AML-193 (cell line): ENCODE measurements at places on chromosomes 2 and 18.

- DNase-seq: peak; percentile 0
Observed at GRCh38 chr18:7038330-7038851, 79.2 kb downstream of the LAMA1 start.

- DNase-seq: no peak
Observed at GRCh38 chr2:221572821-221573429, 821 bp upstream of the EPHA4 start.

DNA sequence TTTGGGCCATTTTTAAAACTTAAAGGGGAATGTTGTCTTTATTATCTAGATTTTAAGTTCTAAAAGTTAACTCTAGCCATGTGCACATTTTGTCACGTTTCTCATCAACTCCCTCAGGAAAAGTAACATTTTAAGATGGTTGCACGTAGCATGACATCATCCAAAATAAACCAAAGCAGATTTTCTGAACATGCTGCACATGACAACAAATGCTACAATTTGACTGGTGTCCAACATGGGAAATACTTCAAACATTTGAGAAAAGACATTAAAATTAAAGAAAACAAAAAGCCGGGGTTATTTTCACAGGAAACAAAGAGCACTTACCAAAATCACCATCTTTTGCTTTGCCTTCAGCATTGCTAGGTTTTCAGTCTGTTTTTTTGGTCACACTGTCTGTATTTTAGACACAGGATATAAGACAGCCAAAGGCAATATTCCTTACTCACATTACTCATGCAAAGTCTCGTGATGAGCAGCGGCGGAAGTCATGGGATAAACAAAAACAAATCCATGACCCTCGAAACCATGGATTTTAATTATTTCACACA lies 51.3 kb upstream of the RND3 start:
- DNase-seq: no peak

DNA sequence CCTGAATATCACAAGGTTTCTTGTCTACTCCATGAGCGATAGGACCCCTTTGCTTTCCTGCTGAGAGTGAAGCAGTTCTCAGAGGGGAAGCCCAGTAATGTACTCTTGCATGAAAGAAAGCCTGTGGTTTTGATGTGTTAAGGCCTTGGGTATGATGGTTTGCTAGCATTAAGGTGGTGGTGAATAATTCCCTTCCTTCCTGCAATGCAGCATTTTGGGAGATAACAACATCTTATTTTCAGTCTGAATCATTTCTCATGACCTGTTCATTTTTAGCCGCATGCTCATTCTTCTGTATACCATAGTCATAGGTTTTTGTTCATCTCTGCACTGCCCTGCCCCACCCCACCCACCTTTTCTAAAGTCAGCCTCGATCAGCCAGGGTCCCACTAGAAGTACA lies 66.2 kb downstream of the HNMT start:
- no peak for DNase-seq

DNA sequence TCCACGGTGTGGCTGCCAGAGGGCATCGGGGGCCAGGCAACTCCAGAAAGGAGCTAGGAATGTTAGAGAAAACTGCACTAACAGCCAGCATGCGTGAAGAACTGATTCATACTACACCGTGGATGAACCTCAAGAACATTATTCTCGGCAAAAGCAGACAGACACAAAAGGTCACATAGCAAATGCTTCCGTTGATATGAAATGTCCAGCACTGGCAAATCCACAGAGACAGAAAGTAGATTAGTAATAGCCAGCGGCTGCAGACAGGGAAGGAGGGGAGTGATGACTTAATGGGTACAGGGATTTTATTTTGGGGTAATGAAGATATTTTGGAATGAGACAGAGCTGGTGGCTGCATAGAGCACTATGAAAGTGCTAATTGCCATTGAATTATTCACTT lies 37.4 kb downstream of the SCTR start:
- no peak for DNase-seq

GRCh38 chr2:102050854-102051391 lies 59.2 kb downstream of the IL1R2 start:
- DNase-seq: no peak

DNA sequence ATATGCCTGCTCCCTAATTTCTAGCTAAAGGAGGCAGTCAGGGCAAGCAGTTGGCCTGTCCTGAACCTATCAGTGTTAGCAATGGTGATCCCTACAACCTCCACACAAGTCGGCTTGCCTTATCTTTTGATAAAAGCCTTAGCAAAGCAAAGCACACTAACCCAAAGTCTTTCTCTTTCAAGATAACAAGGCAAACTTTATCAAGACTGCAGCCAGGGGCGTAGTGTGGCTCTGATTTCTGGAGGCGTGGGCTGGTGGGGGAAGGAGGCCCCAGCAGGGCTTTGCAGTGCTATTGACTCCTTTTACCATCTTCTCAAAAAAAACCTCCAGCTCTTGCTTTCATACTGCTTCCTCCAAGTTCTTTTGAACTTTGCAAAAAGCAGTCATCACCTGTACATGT lies 40.2 kb upstream of the LAMA1 start:
- no peak for DNase-seq

DNA sequence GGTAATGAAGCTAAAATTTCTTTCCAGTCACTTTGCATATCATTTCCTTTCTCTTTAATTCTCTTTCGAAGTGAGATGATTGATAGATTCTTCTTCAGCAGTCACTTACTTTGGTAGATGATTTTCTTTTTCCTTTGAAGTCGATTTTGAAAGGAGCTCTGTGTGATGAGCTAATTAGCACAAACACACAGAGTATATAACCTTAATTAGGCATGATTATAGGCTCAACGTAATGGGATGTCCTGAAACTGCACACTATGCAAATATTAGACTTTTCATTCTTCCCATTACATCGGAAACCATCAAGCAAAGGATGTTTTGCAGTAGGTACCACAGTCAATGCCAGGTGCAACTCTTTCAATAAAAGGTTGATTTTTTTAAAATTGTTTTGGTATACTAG lies 6.4 kb upstream of the CTLA4 start:
- no peak for DNase-seq

- DNase-seq: no peak
Observed at GRCh38 chr2:222887124-222887523, 26.3 kb downstream of the ACSL3 start.

GRCh38 chr2:188631037-188631809 lies 339.5 kb downstream of the GULP1 start:
- DNase-seq: no peak

- no peak for DNase-seq
Observed at GRCh38 chr2:10057231-10058107, 14.1 kb downstream of the KLF11 start.
